ENCODE measurements at places on chromosomes 6 and 20.

DNA sequence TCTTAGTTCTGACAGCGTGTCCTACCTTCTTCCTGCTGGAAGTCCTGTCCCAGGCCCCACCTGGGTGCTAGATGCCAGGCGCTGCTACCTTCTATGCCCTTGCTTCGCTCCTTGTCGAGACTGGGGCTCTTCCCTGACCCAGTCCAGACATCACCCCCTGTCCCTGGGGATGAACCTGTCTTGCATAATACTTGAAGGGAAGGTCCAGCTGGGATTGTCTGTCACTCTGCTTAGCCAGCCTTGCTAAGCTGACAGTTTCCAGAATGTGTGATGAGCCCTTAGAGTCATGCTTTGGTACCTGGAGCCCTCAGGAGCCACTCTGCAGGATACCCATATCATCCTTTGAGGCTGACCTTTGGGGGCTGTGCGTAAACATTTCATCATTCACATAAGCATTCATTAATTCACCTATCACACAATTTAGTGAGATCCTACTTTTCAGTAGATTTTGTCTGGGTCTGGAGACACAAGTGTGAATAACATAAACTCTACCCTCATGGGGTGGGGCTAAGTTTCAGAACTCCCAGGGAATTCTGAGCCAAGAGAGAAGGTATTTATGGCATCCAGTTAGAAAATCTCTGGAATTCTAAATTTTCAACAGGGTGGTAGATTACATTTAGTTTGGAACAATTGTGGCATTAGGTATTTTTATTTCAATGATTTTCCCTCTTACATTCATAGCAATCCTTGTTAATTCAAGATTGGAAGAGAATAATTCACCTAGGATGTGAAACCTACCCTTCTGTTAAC is 151.1 kb upstream of the HDAC2 start:
- no peak for DNase-seq

GRCh38 chr6:69155467-69155866 is 520.4 kb downstream of the ADGRB3 start:
- no peak for DNase-seq

- no peak for DNase-seq
Measured at GRCh38 chr6:85660181-85660611, 17.5 kb upstream of the SYNCRIP start.

DNA sequence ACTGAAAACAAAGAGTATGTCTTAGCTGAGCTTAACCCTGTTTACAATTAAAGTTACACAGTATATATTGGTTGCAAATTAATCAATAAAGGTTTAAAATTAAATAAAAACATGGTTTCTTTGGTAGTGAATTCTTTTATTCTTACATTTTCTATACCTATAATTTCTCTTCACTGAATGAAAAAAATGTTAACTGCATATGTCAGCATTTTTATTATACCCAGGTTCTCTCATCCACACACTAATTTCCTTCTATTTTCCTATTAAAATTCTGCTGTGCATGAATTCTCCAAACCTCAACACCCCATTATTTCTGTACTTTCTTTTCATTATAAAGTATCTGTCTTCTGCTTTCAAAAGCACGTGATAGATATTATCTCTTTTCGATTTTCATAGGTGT is 91.9 kb downstream of the TBC1D32 start:
- DNase-seq, result no peak

GRCh38 chr6:16544521-16544920 is 216.7 kb downstream of the ATXN1 start:
- DNase-seq, result no peak

GRCh38 chr6:87529221-87529620 is 56.4 kb downstream of the SLC35A1 start:
- DNase-seq, result no peak

- DNase-seq, result no peak
Measured at GRCh38 chr6:61909486-61909885, 376.5 kb downstream of the KHDRBS2 start.

DNA sequence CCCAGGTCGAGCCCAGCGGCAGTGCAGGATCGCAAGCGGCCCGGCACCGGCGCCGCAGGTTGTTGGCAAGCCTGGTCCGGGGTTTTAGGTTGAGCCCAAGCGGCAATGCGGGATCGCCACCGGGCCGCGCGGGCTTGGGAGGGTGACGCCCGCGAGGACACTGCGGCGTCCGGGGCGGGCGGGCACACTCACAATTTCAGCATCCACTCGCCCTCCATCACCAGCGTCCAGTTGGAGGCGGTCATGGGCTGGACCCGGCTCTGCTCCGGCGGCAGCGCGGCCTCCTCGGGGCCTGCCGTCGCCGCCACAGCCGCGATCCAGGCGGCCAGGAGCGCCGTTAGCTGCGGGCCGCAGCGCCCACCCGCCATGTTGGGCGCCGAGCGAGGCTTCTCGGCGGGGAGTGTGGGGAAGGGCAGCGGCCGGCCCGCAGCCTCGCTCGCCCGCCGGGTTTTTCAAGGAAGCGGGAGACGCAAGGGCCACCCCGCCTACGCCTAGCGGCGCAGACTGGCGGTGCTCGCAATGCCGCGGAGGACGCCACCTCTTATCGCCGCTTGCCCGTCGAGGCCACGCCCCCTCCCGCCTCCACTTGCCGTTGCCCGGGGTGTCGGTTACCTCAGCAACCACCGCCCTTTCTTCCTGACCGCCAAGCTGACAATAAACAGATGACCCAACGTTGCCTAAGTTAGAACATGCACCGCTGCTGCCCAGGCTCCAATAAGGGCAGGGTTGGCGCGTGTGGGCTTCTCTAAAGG is at the start of gene TMX4:
Gene TMX4 (minus strand): TSS at position 516 of the 752 bp plus-strand sequence. CDS start 148 bp downstream, at position 368.
- peak; percentile 95 for DNase-seq

DNA sequence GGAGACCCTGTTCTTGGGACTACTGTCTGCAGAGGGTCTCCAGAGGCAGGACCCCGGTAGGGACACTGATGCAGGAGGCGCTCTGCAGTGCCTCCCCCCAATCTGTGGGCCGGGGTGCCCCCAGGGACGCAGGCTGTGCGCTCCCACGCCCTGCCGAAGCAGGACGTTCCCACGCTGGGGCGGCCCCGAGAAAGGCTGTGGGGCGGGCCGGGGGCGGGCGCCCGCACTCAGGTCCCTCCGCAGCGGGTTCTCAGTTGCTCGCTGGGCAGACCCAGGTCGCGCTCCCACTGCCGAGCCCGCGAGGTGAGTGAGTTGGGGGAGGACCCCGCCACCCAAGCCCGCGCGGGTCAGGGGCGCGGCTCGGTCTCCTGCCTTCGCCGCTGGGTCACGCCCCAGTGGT is at the start of gene COX4I2:
Gene COX4I2 (plus strand): TSS at position 253 of the 400 bp plus-strand sequence. CDS start 1,106 bp downstream, outside the sequence.
- no peak for DNase-seq

DNA sequence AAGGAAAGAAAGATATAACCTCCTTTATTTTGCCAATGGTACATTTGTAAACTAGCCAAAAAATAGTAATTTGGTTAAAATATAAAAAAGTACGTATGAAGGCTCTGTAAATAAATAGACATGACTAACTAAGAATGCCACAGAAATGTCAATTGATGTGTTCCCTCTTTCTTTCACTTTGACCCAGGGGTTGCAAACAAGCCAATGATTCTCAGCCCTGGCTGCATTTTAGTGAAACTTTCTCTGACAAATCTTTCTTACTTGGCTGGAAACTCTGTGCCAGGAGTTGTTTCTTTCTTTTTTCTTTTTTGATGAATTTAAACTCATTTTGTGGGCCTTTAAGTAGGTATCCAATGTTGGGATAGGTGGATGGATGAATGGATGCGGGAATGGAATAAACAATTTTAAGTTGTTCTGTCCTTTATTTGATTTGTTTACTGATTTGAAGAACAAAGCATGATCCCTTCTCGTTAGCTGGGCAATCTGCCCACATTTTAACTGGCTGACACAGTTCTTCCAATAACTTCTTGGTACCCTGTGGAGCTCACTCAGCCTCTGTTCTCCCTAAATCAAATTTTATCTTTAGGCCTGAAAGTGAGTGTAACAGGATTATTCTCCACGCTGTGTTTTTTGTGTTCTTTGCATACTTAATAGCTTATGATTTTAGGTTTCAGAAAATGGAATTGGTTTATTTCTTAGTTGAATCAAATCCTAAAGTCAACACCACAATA is 58.6 kb upstream of the GCLC start:
- no peak for DNase-seq

DNA sequence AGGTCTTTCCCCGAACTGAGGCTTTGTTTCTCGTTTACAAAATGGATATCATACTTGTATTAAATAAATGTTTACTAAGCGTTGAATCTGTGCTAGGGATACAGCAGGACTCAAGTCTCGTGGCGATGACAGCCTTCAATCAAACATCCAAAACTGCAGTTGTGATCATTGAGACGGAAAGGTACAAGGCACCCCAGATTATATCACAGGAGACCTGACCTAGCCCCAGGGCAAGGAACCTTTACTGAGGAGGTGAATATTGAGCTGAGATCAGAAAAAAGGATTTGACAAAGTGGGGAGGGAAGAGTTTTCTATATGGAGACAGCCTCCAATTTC is 476 bp downstream of the AAR2 start:
- no peak for DNase-seq

- DNase-seq, result no peak
Measured at GRCh38 chr6:132571774-132572173, 1.7 kb downstream of the TAAR6 start.

GRCh38 chr6:22582417-22583205 is 13.2 kb downstream of the HDGFL1 start:
- DNase-seq, result no peak

DNA sequence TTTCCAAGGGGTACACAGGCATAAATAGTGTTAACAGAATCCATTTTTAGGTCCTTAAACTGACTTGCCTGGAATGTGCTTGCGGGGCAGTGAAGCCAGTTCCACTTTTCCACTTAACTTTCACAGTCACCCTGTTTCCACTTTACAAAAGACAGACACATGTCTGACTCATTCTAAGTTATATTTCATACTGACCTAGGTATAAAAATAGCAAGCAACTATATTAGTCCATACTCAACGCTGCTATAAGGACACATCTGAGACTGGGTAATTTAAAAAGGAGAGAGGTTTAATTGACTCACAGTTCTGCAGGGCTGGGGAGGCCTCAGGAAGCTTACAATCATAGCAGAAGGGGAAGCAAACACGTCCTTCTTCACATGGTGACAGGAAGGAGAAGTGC is 88.2 kb downstream of the MTFR2 start:
- no peak for DNase-seq

DNA sequence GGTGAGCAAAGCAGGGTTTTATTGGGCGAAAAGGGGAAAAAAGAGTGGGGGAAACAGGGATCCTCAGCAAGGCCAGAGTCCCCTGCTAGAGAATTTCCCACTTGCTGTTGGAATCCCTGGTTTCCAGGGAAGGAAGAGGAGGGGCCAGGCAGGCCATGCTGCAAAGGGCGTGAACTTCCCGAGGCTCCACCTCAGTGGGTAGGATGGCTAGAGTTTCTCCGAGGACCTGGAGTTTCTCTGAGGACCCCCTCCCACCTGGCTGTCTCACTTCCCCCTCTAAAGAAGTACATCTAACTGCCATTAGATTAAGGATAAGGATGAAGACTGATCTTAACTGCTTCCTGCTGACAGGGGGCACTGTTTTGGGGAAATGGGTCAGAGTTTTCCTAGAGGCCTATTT is 1239.3 kb upstream of the GJE1 start:
- no peak for DNase-seq

GRCh38 chr20:19041787-19042186 is 170.7 kb upstream of the SLC24A3 start:
- DNase-seq, result no peak

DNA sequence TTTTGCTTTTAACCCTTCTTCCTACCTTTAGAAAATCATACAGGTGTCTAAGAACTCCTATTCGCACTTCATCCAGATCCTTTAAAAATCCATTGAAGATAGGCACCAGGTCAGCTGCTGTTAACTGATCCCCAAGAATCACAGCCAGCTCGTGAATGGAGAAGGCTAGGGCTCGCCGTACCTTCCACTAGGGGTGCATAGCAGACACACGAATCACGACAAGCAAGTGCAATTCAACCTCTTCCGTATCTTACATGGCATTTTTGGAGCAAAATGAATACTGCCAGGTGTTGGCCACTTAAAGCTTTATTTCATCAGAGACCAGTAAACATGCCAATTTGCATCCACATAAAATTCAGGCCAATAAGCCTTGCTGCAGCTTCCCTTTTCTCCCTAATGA is 10.8 kb upstream of the ANKRD60 start:
- DNase-seq, result no peak

DNA sequence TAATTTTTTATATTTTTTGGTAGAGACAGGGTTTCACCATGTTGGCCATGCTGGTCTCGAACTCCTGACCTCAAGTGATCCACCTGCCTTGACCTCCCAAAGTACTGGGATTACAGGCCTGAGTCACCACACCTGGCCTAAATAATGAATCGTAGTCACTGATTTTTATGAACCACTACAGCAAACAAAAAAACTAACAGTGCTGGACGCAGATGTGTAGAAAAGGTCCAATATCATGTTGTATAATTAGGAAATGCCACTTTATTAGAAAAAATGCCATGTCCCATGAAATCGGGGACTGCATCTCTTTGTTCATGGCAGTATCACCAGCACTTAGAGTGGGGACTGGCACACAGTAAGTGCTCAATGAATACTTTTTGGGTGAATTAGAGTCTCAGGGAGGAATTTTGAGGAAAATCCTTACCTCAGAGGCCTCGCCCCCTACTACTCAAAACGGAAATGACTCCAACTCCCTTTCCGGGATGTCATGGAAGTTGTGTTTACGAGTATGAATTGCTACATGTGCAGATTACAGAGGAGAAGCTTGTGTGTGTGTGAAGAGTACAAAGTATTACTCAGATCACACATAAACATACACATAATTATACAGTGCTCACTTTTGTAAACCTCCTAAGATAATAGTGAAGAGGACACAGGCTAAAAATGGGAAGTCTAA is 43.6 kb upstream of the FAM50B start:
- no peak for DNase-seq

GRCh38 chr20:20439602-20440190 is 71.8 kb downstream of the INSM1 start:
- no peak for DNase-seq

DNA sequence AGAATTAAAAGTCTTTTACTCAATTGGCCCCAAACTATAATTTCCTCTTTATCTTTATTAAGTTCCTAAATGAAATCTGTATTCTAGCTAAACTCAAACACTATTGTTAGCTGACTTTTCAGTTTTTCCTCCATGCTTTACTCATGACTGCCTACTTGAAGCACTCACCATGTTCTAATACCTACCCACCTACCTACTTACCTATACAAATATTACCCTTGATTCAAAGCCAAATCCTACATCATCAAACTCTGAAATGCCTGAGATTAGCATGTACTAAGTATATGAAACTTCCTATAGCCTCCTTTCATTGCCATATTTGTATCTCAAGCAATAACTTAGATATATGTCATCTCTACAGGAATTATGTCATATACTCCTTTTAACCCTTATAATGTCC is 259.7 kb downstream of the HDGFL1 start:
- DNase-seq, result no peak

GRCh38 chr6:101001607-101002006 is 120.5 kb upstream of the ASCC3 start:
- DNase-seq, result no peak

DNA sequence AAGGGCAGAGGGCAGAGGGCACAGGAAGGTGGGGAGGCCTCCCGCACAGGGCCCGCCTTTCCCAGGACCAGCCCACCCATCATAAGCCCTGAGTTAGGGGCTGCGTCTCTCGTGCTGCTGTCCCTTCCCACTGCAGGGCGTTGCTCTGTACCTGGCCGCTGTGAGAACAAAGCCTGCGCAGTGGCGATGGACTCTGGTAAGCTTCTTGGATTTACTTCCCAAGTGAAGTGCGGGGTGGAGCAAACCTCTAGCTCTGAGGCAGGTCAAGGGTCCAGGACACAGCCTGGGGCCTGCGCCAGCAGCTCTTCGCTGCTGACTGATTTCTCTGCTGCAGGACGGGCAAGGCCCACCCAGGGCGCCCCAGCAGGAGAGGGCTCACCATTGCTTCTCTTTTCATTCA is 23.9 kb downstream of the INSM1 start:
- no peak for DNase-seq

All from left hindlimb (tissue), 1 donor.